Amniotic epithelial cell (primary cell): ENCODE measurements at places on chromosomes 3 and 15.

DNA sequence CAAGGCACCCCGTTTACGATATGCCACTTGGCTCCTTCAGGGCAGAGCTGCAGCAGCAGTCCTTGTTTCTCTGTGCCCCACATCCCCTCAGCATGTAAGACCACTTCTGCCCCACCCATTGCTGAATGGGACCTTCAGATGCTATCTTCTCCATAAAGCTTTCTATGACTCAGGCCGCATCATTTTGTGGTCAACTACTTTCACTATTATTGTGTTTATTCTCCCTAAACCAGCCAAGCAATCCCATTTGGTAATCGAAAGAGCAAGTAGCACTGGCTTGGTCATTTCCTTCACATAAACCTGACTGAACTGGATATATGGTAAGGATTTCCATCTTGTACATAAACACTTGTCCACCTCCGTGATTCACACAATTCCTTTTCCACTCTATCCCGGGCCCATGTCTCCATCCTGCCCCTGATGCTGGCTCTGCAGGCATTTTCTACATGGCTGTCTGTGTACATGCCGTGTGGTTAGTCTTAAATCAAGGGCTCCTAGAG, 25.7 kb downstream of the LIPC start:
- DNase-seq: peak; percentile 80

GRCh38 chr3:40470701-40471100, 6.2 kb upstream of the ZNF619 start:
- DNase-seq: no peak

DNA sequence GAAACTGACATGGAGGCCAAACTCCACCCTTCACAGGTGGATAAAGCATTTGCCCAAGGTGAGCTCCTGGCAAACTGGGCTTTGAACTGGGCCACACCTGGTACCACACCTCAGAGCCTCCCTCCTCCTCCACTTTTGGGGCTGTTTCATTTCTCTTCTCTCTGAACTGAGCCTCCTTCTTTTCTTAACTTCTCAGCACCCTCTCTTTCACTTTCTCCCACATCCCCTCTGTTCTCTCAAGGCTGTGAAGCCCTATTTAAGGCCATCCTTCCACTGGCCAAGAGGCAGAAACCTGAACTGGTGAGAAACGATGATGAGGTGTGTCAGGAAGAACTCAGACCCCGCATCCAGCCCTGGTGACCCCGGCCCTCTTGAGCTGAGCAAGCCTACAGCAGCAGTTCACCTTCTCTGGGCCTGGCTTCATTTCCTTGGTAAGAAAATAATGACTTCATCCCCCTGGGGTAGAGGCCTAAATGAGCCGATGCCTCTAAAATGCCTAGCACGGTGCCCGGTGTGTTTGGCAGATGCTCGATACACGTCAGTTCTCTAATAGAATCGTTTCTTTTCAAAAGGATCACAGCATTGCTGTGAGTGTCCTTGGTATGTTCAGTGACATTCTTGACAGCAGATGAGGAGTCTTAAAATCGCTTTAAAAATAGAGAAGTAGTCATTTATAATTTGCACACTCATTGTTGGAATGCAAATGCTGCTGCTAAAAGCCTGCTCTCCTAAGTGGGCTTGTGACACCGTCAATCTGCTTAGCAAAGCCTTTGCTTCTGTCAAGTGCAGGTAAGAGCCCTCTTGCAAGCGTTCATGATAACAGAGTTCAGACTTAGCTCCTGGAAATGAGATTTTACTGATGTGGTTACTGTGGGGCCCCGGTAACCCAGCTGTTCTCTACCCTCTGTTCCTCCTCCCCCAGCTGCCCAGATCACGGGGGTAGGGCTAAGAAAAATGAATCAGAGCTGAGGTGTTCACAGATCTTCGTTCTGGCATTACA, 97.7 kb upstream of the ATP2B2 start:
- no peak for DNase-seq

DNA sequence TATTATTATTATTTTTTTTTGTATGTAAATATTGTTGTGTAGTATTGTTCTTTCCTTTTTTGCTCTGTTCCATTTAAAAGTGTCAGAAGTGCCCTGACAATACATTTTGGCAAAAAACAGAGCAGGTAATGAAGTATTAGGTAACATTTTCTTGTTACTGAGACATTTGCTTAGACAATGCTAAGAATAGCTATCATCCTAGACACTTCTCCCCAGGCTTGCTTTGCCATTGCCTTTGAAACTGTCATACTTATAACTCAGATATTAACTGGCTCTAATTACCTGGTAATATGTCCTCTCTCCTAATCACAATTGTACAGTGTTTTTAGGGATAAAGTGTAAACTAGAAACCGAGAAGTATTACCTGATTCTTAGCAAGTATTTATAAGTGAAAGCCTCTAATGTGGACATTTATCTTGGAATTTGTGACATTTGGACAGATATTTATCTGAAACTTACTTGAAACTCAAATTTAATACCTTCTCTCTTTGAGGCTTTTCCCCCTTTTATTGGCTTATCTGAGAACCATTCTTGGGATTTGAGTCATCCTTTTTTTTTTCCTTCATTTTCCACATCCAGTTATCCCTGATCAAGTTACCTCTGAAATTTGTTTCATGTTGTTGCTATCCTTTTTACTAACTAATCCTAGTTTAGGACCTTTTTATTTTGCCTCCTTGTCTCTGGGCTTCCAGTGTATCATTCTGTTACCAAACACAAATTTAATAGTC, 13.1 kb downstream of the ARIH1 start:
- DNase-seq: peak; percentile 31
